ENCODE measurements at places on chromosomes 7 and 10.

- DNase-seq, result no peak
These were observed 113.1 kb downstream of the TCERG1L start for GRCh38 chr10:131198401-131198800.

- no peak for DNase-seq
These were observed 61.3 kb downstream of the CARD11 start for GRCh38 chr7:2982401-2982800.

GRCh38 chr10:83127942-83128575 lies 1011.2 kb upstream of the GHITM start:
- no peak for DNase-seq

DNA sequence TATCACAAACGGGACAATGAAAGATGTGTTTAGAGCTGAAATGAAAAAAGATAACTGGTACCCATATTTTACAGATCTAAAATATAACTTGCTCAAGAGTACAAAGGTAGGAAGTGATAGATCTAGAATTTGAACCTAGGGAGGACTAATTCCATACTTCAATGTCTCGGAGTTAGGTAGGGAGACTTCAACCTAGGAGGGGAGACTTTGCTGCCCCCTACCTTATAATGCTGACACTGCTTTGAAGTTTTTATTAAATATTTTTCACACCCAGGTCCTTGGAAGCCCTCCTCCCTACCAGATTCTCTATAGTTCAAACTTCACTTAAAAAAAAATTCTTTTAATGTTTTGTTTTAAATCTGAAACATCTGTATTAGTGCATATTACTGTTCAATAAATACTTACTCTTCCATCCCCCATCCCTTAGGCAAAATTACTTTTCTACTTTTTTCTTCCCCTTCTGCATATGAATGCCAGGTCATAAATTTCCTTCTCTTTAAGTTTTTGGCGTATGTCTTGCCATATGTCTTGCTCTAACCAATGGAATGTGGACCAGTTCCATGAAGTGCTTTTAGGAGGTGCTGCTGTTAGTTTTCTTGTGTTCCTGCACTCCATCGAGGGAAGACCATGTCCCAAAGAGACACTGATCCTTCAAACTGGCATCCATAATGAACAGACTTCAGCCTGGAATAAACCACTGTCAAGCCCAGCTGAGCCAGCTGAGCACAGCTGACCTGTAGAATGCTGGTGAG lies 57.8 kb downstream of the MICU1 start:
- peak; percentile 46 for DNase-seq

- DNase-seq, result no peak
These were observed at the start of gene CPXM2 for GRCh38 chr10:123891144-123892071. CPXM2 (minus strand) TSS chr10:123891807; CDS start chr10:123891659, 148 bp downstream.

DNA sequence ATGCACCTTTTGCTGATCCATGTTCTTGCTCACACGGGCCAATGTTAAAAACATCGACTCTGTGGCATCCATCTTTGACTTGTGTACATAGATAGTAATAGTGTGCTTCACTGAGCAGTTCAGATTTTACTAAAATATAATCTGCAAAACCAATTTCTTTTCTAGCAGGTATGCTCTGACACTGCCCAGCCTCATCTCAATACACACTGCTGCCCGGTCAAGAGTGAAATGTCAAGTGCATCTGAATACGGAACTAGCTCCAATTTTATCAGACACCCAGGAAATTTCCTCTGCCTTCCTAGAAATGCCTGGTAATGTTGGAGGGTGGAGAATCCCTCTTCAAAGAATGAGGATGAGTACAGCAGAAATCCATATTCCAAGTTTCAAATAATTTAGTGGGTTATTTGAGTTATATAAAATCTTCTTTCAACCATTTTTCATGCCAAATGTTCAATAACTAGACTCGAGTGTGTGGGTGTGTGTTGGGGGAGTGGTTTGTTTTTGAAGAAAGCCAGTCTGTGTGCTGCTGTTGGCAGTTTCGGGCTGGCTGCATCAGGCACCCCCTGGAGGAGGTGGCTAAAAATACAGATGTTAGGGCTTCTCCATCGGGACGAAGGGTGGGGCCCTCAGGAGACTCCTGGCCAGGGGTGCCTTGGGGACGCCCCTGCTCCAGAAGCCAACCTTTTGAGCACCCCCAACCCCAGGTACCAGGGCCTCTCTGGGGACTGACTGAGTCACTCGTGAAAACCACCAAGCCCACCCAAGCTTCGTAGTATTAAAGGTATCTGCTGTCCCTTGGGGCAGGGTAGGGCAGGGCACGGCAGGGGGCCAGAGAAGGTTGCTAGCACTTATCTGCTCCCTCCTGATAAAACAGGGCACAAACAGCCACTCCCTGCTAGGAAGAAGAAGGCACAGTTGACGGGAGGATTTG lies 15.4 kb downstream of the CTBP2 start:
- DNase-seq, result no peak

Measured in Panc1 (cell line).